ENCODE measurements at places on chromosomes 11 and 22.
A peak's percentile ranks its signal among the peaks of the same experiment; 100 is the strongest.

DNA sequence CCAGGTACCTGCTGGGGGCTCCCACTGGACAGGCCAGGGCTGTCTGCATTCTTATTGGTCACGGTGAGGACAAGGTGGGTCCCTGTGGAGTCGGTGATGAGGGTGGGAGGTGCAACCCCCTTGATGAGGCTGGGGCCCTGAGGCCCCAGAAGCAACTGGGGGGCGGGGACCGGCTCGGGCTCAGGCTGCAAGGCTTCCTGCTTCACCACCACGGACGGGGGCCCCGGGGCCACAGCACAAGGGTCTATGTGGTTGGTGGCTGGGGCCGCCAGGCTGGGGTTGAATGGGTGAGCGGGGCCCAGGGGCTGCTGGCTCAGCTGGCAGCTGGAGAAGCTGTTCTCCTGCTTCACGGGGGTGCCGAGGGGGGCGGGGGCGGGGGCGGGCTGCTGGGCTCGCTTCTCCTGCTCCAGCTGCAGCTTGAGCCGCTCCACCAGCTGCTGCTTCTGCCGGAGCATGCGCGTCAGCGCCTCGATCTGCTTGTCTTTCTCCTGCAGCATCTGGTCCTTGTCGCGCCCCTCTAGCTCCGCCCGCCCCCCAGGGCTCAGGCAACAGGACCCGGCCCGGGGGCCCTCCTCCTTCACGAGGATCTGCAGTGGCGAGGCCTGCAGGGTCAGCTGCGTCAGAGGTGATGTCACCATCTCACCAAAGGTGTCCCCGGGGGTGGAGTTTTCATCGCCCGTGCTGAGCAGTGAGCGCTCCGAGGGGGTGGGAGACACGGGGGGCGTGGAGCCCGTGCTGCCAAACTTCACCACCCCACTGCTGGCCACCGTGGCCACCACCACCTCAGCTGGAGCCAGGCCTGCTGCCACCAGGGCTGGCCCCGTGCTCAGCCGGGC lies 48.2 kb downstream of the SGSM3 start:
- DNase-seq, result no peak

- no peak for DNase-seq
Measured at GRCh38 chr22:25572708-25573171, 8.3 kb downstream of the GRK3 start.

GRCh38 chr11:62103141-62103540 lies 20.7 kb upstream of the INCENP start:
- DNase-seq, result no peak

GRCh38 chr22:35174401-35175038 lies 82.8 kb upstream of the HMGXB4 start:
- DNase-seq, result no peak

GRCh38 chr11:113199866-113200265 lies 114.5 kb upstream of the TTC12 start:
- DNase-seq, result no peak

- no peak for DNase-seq
Measured at GRCh38 chr11:12260731-12261521, 116.4 kb upstream of the PARVA start.

- DNase-seq, result no peak
Measured at GRCh38 chr11:57417056-57417455, 9.9 kb downstream of the SLC43A3 start.

GRCh38 chr22:39362932-39363331 lies 13.1 kb downstream of the SYNGR1 start:
- DNase-seq, result no peak

- DNase-seq, result no peak
Measured at GRCh38 chr11:66727282-66728037, 1.6 kb downstream of the SPTBN2 start.

DNA sequence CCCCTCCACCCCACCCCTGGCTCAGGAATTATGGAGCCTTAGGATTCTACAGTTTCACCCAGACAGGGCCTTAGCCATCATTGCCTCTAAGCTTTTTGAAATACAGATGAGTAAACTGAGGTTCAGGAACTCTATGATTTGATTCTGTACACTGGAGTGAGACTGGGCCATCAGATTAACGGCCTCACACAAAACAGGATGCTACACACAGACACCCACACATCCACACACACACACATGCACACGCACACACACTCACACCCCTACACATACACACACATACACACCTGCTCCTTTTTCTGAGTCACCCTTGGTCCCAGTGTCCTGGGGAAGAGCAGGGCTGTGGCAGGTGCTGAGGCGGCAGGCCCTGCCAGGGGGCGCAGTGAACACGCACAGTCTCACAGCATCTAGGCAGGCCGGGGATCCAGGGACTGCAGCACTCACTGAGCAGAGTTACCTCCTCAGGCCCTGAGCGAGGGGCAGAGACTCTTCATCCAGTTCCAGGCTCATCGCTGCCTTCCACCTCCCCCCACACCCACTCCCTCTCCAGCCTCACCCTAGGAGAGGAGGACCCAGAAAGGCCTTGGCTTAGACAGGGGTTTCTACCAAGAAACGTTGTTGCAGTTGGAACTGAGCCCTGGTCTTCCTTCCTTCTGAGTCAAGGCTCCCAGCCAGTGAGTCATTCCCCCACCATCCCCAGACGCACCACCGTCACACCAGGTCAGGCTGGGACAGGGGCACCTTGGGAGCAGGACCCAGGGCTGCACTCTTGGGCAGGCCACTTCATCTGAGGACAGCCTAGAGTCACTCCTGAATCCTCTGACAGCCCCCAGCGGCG lies 89.8 kb upstream of the PARVA start:
- DNase-seq, result no peak

DNA sequence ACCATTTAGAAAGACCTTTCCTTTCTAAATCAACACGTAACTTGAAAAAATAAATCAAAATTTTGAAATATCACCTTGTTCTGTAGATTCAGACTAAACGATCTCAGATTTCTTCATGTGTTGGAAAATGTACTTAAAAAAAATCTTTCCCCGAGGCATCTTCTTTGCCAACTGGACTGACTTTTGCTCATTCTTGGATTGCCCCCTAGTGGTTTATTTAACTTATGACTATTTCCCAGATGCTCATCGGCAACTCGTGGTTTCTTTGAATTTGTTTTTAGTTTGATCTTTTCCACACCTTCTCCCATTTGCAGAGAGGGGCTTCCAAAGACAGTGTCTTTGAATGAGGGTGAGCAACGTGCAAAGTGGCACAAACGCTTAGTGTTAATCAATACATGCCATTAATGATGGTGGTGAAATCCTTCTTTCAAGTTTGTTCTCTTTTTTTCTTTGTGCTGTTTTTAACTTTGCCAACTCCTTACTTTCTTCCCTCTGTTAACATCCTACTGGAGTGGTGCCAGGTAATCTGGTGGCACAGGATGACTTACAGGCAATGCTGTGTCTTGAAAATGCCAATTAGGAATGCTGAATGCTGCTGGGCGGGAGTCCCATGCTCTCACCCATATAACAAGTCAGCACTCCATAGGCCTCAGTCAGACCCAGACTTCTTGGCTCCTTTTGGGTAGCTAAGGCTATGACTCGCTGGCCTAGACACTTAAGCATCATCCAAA lies 18.3 kb downstream of the PRSS23 start:
- no peak for DNase-seq

- DNase-seq, result no peak
Measured at GRCh38 chr22:48760481-48761390, 1066.9 kb downstream of the BRD1 start.

DNA sequence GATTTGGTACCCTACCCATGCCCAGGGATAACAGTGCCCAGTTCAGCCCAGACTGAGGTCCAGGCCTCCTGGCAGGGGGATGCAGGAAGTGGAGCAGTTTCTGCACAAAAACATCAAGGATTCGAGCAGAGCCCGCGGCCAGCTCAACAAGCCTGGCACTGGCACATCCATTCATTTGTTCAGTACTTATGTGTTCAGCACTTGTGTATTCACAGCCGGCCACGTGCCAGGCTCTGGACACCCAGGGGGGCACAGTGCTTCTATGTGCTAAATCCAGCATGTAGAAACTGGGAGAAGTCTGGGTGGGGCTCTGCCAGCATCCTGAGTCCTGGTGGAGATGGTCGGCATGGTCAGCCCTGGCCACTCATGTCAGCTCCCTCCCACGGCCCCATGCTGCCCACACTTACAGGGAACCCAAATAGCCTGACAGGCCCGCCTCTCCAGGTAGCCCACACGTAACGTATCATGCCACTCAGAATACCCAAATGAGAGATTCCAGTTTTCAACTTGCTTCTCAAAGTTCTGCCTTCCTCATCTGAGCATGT lies 28.5 kb downstream of the LINC01488 start:
- DNase-seq, result no peak

DNA sequence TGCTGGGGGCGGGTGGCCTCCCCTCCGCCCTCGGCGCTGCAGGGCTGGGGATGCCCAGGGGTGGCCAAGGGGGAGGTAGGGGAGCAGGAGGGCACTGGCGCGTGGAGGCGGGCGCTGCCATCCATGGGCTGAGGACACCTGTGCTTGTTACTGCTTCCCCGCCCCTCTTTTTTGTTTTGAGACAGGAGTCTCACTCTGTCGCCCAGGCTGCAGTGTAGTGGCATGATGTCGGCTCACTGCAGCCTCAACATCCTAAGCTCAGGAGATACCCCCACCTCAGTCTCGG lies 683 bp upstream of the FADS3 start:
- DNase-seq, result no peak

DNA sequence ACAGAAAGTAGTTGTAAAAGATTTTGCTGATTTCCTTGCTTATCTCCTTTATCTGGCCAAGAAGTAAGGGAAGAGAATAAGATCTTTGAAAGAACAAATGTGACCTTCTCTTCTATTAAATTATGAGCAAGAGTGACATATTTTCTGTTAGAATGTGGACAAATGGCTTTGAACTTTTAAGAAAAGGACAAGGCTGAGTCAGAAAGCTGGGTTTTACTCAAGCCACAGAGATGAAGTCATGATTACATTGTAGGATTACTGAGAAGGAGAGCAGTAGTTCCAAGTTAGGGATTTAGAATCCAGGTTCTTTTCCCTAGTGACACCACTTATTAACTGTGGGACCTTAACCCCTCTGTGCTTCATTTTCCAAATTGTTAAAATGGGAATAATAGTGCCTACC lies 13.5 kb downstream of the CCDC90B start:
- no peak for DNase-seq

DNA sequence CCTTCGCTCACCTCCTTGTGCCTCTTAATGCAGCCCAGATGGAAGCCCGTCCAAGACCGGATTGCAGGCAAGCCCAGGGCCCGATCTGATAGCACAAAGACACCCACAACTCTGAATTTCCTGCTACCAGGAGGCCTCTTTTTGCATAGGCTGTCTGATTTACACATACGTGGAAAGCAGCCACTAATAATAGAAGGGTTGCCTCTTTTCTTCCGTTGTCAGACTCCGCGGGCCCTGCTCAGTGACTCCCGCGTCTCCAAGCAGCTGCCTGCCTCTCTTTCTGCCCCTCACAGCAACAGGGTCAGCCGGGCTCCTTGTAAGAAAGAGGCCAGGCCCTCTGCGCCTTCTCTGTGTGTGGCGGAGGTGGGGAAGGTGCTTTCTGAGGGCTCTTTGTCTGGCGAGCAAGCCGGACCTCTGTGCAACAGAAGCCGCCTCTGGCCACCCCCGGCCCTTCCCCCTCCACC lies 26.7 kb downstream of the FLI1 start:
- peak; percentile 27 for DNase-seq

- no peak for DNase-seq
Measured at GRCh38 chr22:45903355-45904135, 73.4 kb downstream of the WNT7B start.

- DNase-seq, result no peak
Measured at GRCh38 chr11:17510507-17511206, 33.6 kb downstream of the USH1C start.

- no peak for DNase-seq
Measured at GRCh38 chr11:134120143-134120850, 51.4 kb downstream of the JAM3 start.

DNA sequence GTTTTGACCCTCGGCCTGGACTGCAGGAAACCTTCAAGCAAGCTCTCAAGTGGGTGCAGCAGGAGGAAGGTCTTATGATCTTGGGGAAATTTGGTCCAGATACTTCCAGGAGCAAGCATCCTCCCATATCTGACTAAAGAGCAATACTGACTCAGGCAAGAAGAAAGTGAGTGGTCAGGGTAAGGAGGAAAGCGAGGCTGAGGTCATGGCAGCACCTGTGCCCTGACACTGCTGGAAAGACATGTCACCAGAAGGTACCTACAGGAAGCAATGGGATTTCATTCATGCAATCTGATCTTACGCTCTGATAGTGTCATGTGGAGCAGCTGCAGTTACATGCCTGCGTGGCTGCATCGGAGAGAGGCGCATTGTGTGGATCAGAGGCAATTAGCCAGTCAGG lies 6.5 kb upstream of the TOP3B start:
- no peak for DNase-seq

GRCh38 chr11:85088286-85088685 lies 538.9 kb downstream of the DLG2 start:
- no peak for DNase-seq

DNA sequence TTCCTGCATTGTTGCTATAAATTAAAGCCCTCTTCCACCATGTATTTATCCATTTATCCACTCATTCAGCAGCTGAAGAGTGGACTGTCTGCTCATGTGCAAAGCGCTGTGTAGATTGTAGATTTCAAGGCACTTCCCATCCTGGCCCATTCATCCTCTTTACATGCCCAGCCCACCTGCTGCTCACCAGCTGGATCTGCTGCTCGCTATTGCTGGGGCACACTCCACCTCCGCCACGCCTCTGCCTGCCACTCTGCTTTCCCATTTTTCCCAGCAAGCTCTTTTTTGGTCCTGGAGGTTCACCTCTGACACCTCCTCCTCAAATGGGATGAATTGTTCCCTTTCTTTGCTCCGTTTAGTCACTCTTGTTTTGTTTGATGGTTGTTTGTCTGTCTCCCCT lies 48.3 kb downstream of the CEP164 start:
- no peak for DNase-seq

DNA sequence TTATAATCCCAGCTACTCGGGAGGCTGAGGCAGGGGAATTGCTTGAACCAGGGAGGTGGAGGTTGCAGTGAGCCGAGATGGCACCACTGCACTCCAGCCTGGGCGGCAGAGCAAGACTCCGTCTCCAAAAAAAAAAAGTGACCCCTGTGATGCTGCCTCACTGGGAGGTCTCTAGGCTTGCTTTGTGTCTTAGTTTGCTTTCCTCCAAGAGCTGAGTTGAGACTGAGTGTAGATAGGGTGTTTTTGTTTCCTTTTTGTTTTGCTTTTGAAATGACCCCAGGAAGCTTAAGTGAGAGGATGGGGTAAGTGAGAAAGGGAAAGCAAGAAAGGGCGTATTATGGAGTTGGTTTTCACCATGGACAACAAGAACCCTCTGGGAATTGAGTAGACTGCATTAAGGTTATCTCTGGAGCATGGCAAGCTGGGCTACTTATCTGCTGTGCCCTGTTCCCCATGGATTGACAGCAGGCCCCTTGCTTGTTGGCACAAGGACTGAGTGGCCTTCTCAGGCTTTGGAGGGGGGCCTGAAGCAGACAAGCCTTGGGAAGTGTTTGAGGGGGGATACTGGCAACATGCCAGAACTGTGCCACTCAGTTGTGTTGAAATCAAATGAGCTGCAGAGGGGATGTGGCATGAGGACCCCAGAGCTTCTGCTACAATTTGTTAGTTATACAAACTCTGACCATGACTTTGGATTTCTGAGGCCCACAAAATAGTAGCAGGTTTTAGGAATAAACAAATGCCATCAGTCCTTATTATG lies 300.6 kb upstream of the C11orf87 start:
- DNase-seq, result no peak

Measured in stimulated activated CD8-positive, alpha-beta memory T cell treated with anti-CD3 and anti-CD28 coated beads, Interleukin-7, amount 100 ng/mL, for 48 hours (primary cell).